ENCODE measurements at places on chromosomes 12 and 14.

- DNase-seq = no peak
Observed at GRCh38 chr12:51160814-51161459, 12.0 kb downstream of the TFCP2 start.

DNA sequence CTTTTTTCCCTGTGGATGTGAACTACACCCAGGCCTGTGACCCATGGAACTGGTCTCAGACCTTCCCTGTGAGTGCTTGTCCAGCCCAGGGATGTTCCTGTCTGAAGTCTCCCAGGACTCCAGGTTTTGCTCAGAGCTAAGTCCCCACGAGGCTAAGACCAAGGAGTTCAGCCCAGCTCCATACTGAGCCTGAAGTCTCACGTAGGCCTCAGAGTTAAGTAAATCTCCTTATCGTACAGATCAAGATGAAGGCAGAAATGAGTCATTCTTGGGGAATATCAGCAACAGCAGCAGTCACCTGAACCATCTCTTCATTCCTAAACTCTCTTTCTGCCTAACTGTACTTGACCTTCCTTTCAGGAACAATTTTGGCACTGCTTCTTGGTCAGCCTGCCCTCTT is 139.8 kb downstream of the ANO6 start:
- no peak for DNase-seq

GRCh38 chr14:50530358-50530757 is 2.0 kb downstream of the MAP4K5 start:
- DNase-seq = no peak

DNA sequence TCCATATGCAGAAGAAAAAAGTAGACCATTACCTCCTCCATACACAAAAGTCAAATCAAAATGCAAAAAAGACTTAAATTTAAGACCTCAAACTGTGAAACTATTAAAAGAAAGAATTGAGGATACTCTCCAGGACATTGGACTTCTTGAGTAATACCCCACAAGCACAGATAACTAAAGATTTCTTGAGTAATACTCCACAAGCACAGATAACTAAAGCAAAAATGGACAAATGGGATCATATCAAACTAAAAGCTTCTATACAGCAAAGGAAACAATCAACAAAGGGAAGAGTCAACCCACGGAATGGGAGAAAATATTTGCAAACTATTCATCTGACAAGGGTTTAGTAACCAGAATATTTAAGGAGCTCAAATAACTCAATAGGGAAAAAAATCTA is 427.9 kb downstream of the CCDC91 start:
- no peak for DNase-seq

- peak; percentile 63 for DNase-seq
Observed at GRCh38 chr14:71267007-71267513, 359.8 kb downstream of the PCNX1 start.

DNA sequence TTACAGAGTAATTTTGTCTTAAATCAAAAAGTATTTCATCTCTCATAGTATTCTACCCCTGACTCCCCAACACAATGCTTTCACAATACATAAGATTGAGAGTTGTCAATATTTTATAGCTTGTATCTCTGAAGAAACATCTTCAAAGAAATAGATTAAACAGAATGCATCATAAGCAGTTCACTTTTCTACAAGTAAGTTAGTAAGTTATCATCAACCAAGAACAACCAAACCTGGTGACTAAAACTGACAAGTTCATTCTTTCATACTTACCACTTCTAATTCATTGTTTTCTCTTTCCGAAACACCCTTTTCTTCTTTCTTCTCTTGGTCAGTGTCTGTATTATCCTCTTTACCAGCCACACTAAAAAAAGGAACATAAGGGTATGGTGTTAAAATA is 101.2 kb downstream of the KIF21A start:
- DNase-seq = no peak

- no peak for DNase-seq
Observed at GRCh38 chr14:49463146-49463545, 123.0 kb downstream of the RPS29 start.
